ENCODE measurements at places on chromosomes 16 and 17. TPM values are rescaled to one million over a fixed set of nuclear protein-coding genes. Genes with fewer than 3 reads are reported as not detected.

DNA sequence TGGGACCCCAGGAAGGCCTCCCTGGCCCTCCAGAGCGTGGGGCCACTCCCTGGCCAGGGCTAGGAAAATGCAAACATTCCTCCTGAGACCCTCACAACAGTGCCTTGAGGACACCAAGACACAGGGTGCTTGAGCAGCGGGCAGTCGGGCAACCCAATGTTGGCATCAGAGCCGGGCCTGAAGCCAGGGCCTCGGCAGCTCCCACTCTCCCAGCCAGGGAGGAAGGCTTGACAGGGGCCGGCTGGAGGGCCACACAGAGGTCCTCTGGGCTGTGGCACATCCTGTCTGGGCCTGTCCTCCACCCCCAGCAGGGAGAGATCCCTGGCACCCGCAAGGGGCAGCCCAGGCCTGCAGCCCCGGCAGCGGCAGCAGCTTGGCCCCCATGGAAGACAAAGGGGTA, 12.3 kb upstream of the KRT17 start:
- DNase-seq, result no peak

GRCh38 chr17:38725066-38725465, 5.1 kb upstream of the CISD3 start:
- no peak for DNase-seq

NPIPA5 gene
- total RNA-seq, result 3.8 TPM

HOXB6 gene
- 0.13 TPM for total RNA-seq

CPNE7 gene
- 46.9 TPM for total RNA-seq
